ENCODE measurements at places on chromosomes 2 and 18. TPM values are rescaled to one million over a fixed set of nuclear protein-coding genes. Genes with fewer than 3 reads are reported as not detected.

Gene ZSCAN30
- 20.3 TPM for total RNA-seq

Gene TUBB8B
- not detected for total RNA-seq

- DNase-seq = no peak
These were observed 20.7 kb downstream of the LIPG start for GRCh38 chr18:49582579-49582978.

GRCh38 chr2:63853527-63854310, 12.0 kb downstream of the UGP2 start:
- DNase-seq = no peak

GRCh38 chr18:61331051-61331450, 2.2 kb upstream of the CDH20 start:
- DNase-seq = no peak

DNA sequence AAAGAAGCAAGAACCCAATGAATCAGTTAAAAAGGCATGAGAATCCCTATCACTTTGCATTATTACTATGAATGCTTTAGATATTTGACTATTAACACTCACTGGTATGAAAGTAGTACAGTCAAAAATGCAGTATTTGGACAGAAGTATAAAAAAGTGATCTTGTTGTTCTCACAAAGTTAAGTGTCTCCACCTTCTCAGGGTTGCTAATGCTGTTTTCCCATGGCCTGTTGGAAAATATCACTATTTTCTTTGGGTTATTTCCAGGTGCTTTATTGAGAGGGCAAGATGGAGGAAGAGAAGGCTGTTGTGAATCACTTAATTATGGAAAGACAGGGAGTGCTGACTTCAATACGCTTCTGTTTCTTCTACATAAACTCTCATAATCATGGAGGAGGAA, 13.6 kb upstream of the CREB1 start:
- no peak for DNase-seq

GRCh38 chr2:141943918-141944317, 186.9 kb downstream of the LRP1B start:
- DNase-seq = no peak

DNA sequence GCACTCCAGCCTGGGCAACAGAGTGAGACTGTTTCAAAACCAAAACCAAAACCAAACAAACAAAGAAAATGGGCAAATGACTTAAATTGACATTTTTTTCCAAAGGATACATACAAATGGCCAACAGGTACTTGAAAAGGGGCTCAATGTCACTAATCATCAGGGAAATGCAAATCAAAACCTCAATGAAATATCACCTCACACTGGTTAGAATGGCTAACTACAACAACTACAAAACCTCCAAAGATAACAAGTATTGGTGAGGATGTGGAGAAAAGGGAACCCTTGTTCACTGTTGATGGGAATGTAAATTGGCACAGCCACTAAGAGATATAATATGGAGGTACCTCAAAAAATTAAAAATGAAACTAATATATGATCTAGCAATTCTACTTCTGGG, 213.2 kb upstream of the HS6ST1 start:
- DNase-seq = no peak

Gene PLGLB2
- total RNA-seq = 0.95 TPM

Gene ASB18
- not detected for total RNA-seq

- no peak for DNase-seq
These were observed 3.8 kb downstream of the ZNF397 start for GRCh38 chr18:35244671-35245070.

DNA sequence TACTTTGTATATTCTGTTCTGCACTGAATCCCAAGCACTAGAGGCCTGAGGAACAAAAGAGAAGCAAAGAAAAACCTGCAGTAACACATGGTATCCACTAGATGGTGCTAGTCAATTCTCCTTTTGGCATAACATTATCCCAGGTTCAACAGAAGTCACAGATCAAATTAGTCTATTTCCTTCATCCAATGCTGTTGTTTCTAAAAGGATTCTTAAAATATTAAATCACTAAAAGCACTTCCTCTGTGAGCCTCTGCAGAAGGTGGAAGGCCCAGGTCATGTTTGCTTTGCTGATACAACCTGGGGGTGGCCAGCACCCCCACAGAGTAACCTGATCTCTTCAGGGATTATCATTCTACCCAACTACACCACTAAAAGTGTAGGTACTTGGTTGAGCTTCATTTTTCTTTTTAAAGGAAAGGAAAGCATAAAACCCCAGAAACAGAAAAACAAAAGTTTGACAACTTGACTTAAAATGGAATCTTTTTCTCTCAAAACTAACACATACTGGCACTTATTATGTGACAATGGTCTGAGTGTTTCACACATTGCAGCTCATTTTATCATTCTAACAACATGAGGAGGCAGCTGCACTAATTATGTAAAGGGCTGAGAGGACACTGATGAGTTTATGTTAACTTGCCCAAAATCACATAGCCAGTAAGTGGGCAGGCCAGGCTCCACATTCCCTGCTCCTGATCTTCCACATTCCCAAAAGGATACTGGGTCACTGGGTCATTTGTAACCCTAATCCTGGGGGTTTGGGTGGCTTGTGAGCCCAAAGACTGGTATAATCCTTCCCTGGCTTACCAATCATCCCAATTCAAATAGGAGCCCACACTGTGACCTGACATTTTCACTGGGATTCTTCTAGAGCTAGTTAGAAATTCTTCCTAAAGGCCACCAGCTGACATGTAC, 66.8 kb upstream of the DNER start:
- no peak for DNase-seq

DNA sequence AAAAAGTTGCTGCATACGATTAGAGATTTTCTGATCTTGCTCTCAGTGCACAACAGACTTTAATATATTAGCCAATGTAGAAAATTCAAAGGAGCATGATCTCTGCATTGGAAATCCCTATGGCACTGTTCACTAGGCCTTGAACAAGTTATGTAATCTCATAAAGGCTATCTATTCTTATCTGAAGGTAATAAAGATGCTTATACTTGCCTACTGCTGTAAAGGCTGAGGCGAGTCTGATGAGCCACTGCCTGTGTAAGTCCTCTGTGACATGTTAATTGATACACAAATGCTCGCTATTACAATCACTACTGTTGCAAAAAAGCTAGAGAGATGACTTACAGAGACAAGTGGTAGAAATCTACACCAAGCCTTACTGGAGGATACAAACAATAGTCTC, 207.4 kb downstream of the EPHA4 start:
- DNase-seq = no peak

GRCh38 chr2:101120124-101120996, 30.8 kb downstream of the TBC1D8 start:
- peak; percentile 92 for DNase-seq

All from Peyer's patch (tissue), 4 donors.